ENCODE measurements at places on chromosomes 16 and 17. TPM values are rescaled to one million over a fixed set of nuclear protein-coding genes. Genes with fewer than 3 reads are reported as not detected.

- no peak for DNase-seq
- H3K27me3 ChIP-seq: no peaks in the 10 kb centered on the region
- H3K4me1 ChIP-seq: peaks cover 7% of the 10 kb centered on the region
- H3K4me3 ChIP-seq: no peak overlapping the region
- H3K27ac ChIP-seq: no peak overlapping the region
Measured at GRCh38 chr17:82703036-82703745, 4.7 kb upstream of the RAB40B start.

DNA sequence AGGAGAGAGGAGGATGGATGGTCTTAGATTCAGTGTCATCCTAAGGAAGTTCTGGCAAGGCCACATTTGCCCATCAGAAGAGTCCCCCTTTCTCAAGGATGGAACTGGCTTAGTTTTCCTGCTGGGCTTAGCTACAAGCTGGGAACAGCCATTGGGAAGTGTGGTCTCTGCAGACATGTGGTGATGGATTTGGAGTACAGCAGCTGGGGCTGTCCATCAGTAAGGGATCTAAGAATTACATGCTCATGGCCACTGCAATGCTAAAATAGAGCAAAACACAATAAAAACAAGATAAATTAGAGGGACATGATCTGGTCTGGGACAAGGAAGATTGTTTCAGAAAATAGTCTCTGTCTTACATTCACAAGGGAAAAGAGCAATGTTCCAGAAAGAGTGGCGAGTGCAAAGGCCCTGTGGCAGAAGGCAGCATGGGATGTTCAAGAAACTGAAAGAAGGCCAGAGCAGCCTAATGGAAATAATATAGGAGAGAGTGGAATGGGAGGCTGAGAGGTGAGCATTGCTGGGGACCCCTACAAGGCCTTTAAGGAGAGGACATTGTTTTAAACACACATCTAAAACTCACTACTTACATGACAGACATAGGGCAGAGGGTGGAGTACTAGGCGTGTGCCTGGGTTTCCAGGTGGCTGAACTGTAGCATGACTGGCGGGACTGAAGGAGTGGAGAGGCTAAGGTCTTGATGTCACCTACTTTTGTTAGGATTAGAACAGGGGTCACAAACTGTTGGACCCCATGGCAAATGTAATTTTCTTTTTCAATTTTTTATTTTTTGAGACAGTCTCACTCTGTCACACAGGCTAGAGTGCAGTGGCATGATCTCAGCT lies 17.0 kb upstream of the TOX3 start:
- no peak for DNase-seq
- no peak overlapping the region for H3K27ac ChIP-seq
- no peaks in the 10 kb centered on the region for H3K36me3 ChIP-seq
- no peak overlapping the region for H3K4me3 ChIP-seq
- H3K27me3 ChIP-seq: no peaks in the 10 kb centered on the region

Gene SLC12A3
- total RNA-seq: not detected

DNA sequence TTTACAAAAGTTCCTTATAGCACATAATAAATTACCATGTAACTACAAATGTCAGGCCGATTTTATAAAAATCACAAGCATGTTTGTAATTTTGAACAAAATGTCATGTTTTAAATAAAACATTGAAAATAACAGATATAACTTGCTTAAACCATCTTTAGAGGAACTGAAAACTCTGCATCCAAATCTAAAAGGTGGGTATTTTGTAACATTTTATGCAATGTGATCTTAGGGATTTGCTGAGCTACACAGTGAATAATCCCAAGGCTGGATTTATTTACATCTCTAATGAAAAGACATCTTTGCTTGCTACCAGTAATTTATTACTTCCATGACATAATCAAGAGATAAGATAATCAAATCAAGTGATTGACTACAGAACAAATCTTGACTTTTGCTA lies 47.5 kb downstream of the N4BP1 start:
- no peak overlapping the region for H3K4me3 ChIP-seq
- no peaks in the 10 kb centered on the region for H3K27me3 ChIP-seq
- peaks cover 13% of the 10 kb centered on the region for H3K4me1 ChIP-seq

All from CD4-positive, alpha-beta T cell (primary cell).